ENCODE measurements at places on chromosomes 1 and 21.

DNA sequence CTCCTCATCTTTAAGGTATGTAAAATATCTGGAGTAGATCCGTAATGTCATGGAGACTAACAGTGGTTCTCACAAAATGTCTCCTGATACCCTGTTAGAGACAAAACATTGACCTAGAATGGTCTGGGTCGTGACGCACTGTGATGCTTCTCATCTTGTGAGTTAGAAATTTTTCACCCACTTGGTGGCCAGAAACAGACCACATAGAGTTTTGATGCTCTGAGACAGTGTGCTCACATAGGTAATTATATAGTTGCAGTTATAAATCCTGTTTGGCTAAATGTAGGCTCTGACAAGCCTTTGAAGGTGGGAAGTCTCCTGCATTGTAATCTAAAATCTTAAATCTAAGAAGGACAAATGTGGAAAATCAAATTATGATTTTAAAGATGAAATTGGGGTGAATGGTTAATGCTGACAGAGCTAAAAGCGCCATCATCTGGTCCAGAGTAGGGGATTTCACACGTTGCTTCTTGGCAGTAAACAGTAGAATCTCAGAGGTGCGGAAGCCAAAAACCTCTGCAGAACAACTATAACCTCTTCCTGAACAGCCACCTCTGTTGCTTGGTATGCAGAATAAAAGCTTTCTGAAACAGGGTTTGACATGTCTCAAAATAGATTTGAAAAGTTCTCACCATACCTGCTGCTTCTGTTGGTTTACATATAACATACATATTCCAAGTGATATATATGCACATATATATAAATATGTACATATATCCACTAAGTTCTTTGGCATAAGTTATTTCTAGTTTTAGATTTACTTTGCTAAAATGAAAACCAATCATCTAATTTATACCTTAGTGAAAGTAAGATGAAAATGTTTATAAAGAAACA lies 17.1 kb downstream of the RPAP2 start:
- no peak for DNase-seq

GRCh38 chr1:101079341-101079740 lies 53.8 kb upstream of the DPH5 start:
- no peak for DNase-seq

- DNase-seq: no peak
These were observed 159.6 kb downstream of the FAM78B start for GRCh38 chr1:166007176-166007575.

DNA sequence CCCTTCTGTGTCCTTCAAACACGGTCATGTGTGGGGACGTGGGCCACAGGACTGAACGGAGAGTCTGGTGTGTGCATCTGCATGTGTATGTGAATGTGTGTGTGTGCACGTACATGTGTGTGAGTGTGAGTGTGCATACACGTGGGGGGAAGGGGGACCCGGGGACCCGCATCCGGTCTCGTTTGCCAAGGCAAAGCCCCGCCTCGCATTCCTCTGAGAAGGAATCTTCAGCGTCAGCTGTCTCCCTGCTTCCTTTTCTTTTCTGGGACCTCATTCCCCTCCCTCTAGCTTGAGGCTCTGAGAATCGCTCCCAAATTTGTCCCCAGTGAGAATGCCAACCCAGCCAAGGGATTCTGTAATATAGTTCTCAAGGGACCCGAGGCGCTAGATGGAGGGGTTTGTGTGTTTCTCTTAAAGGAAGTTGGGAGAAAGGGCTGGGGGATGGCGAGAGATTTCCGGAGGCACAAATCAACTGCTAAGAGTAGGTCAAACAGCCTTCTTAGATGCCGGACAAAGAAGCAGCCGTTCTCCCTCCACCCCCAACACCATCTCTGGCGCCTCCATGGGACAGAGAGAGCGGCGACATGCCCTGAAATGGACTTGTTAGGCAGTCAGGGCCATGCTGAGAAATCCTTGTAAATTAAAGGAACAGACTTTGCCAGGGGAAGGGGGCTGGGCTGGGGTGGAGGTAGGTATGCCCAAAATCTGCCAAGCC lies 6.6 kb downstream of the IFFO2 start:
- peak; percentile 53 for DNase-seq

GRCh38 chr1:162373541-162374260 lies 3.0 kb downstream of the SPATA46 start:
- DNase-seq: no peak

GRCh38 chr1:101060992-101061391 lies 35.4 kb upstream of the DPH5 start:
- no peak for DNase-seq

Measured in spinal cord (tissue), 10 donors.